ENCODE measurements at places on chromosomes 4 and X.

GRCh38 chr4:180675359-180675650 is 1567.9 kb upstream of the TENM3 start:
- DNase-seq = no peak

GRCh38 chr4:64305565-64306254 is 103.5 kb downstream of the TECRL start:
- DNase-seq = no peak

DNA sequence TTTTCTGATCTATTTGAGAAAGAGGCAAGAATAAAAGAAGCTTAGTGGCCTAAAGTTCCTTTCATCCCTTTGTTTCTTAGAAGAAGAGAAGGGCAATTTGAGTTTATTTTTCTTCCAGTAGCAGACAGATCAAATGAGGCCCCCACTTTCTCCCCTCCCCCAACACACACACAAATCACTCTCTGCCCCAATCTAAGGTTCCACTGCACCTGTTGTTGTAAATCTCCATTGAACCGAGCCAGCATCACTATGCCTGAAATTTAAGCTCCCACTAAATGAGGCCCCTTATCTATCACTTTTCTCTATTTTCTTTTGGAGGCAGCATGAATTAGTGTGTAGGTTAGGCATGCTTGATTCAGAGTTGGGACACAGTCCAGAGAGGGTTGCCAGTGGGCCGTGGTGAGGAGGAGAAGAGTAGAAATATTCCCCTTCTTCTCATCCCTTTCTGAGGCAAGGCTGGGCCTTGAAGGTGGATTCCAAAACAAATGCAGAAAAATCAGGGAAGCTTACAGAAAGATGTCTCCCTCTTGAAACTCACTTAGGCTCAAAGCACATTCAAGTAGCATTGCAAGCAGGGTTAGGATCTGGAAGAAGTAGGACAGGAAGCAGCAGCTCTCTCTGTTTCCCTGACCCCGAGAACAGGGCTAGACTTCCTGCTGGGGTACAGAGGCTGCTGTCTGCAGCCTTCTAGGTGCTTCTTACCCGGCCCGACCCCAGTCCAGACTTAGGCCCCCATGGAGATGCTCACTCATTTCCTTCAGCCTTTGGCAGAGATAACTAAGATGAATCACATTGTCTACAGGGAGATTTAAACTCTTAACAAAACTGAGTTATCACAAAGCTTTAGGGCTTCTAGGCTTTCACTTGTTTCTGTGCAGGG is 70.7 kb downstream of the RASL11B start:
- no peak for DNase-seq

DNA sequence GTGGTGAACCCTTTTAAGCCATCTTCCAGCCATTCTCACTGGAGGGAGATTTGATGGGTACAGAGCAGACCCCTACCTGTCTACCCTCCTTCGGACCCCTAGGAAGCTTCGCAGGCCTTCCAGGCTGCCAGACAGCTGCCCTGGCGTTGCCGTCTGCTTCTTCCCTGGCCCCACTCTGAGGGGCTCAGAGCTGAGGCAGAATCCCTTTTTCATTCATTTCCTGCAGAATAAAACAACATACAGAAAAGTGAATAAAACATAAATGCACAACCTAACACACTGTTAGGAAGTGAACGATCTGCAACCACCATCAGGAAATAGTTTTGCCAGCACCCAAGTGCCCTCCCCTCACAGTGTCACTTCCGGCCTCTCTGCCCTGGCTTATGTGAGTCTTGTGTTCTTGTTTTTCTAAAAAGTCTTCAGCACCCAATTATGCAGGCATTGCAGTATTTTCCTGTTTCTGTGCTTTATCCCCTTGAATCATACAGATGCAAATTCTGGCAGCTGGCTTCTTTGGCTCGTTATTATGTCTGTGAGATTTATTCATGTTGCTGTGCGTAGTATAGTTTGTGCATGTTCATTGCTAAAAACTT is 5.6 kb upstream of the ADD1 start:
- peak; percentile 65 for DNase-seq

GRCh38 chr4:177759729-177760128 is 317.5 kb upstream of the AGA start:
- no peak for DNase-seq

- DNase-seq = no peak
Observed at GRCh38 chrX:72685810-72686456, 28.2 kb downstream of the PHKA1 start.

- DNase-seq = no peak
Observed at GRCh38 chr4:38381788-38382187, 282.2 kb upstream of the KLF3 start.

DNA sequence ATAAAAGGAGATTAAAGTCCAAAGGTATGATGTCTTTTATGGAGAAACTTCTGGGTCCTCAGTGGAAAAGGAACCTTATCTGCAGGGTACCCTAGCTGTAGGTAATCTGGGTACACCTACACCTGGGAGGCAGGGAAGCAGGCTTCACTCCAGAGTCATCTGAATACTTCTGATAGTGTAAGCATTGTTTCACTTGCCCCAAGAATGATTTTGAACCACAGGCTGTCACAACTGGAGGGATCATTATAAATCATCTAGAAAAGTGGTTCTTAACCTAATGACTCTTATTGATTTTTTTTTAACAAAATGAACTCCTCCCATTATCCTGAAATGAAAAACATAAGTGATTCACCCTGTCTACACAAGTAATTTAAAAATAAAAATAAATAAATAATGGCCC is 44.0 kb upstream of the STK26 start:
- no peak for DNase-seq

GRCh38 chr4:187995322-187996207 is at the start of gene ZFP42:
TSS of gene ZFP42 (plus strand) at chr4:187995771. CDS start at chr4:188002808, 7,037 bp downstream.
- no peak for DNase-seq

DNA sequence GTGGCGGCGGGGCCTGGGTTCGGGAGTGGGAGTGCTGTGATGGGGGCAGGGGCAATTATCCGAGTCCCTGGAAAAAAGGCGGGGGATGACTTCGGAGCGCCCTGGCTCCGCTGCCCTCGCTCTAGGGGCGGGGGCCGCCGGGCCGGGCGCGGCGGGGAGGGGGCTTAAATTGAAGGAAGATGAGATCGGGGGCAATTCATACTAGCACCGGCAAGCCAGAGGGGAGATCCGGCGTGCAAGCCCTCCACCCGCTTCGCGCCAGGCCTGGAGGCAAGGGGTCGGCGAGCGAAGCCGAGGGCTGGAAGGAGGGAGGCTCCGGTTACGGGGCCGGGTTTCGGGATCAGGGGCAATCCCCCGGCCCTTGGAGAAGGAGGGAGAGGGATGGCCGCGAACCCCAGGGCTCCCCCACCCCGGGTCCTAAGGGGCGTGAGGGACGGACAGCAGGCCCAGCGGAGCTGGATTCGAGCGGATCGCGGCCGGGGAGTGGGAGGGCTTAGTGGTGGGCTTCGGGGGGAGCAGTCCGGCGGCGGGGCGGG is 1.2 kb downstream of the BCORL1 start:
- DNase-seq = peak; percentile 64

DNA sequence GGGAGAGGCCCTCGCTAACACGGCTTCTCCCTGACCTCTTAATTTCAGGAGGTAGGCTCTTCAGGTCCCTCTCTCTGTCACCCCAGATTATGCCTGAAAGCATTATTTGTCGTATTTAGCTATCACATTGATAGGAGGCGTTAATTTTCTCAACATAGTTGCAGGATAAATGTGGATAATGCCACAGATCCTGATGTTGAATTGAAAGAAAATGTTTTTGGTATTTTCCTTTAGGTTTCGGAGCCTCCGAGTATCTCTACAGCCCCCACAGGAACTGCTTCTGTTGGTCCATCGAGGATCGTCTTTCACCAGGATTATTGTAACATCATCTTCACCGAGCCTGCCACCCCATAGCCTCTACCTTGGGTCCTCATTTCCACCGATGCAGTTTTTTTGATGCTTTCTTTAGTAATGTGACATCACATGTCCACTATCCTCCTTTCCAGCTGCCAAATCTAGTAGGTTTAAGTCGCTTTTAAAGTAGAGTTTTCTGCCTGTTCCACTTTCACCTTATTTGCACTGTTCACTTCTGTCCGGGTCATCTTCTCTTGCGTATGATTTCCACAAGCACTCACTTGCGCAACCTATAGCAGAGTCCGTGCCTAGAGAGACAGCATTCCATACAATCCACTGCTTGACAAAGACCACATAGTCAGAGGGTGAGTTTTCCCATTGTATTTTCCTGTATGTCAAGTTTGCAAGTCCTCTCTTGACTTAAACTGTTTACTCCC is 665 bp downstream of the TIGD2 start:
- no peak for DNase-seq

All from upper lobe of right lung (tissue), 1 donor.